ENCODE measurements at places on chromosomes 1 and 21.
A peak's percentile ranks its signal among the peaks of the same experiment; 100 is the strongest.

DNA sequence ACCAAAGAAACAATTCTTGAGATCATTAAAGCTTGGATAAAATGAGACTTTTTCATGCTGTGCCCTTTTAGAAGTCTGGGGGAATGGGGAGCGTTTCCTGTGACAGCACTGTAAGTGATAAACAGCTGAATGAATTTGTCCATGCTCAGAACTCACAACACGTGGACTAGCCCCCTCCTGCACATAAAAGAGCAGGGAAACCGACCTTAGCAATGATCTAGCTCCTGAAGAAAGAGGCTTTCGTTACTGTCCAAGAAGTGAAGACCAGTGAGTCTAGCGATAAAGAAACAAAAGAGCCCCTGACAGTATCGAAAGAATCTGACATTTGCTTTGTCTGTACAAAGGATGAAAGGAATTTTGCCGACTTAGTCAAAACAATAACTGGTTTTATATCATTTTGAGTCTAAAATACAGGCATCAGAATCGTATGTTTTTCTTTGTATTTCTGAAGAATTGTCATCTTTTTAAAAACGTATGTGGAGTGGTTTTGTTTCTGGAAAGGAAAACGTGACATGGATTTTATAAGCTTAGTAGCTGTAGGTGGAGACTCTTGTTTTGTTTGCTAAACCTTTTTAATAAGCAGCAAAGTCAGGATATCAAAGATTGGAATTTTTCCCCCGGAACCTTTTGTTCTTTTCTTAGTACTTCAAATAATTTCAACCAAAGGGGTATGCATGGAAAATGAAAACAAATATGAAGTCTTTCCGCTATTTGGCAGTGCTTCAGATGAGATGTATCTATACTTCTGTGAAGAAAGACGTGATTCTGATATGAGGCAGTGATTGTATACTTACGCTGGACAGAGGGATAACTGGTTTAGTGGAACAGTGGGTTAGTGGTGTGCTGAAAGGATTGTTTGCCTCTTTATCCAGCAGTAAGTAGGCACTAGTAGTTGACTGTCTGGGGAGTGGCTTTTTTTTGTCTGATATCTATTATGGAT, 61.0 kb downstream of the MAST2 start:
- no peak for DNase-seq

- DNase-seq, result peak; percentile 31
Measured at GRCh38 chr1:160971618-160972056, 17.0 kb upstream of the ITLN2 start.

DNA sequence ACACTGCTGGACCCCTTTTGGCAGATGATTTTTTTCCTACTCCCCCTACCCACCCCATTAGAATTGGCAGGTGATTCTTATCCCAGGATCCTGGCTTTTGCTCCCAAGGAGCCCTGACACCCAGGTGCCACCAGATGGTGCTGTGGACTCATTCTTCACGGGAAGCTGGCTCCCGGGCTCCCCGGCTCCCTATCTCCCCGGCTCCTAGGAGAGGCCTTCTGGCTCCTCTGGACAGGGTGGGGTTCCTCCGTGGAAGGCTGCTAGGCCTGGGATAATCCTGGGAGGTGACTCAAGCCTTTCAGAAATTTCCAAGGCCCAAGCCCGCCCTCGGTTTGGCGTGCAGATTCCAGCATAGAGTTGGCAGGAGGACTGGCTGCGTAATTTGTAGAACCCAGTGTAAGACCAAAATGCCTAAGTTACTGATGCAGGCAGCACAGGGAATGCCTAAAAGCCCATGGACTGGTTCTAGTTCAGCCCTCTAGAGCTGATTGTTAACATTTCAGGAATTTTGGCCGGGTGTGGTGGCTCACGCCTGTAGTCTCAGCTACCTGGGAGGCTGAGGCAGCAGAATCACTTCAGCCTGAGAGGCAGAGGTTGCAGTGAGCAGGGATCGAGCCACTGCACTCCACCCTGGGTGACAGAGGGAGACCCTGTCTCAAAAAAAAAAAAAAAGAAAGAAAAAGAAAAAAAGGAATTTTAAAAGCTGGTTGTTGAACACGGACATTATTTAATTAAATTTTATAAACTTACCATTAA, 6.8 kb upstream of the BSDC1 start:
- DNase-seq, result peak; percentile 43

DNA sequence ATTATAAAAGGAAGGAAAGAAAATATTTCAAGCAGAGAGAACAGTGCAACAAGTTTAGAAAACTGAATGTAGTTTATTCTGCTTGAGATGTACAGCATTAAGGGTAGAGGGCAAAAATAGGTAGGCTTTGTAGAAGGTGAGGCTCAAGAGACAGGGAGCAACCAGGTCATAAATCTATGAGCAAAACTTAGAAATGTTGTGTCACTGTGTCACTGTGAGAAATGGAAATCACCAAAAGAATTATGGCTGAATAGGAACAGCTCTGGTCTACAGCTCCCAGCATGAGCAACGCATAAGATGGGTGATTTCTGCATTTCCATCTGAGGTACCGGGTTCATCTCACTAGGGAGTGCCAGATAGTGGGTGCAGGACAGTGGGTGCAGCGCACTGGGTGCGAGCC, 53.6 kb downstream of the TNFSF4 start:
- no peak for DNase-seq

DNA sequence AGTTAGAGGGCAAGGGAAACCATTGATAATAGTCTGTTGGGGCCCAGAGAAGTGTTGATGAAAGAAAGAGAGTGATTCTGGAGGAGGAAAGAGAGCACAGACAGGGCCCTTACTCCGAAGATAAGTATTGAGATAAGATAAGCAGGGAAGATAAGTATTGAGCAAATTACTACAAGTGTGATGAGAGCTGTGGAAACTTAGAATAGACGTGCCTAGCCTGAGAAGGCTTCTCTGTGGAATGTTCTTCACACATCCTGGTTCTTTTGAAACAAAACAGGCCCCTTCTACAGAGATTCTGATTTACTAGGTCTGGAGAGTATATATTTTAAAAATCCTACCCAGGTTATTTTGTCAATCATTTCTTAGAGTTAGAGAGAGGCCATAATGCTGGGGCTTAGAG, 26.4 kb downstream of the FNBP1L start:
- DNase-seq, result no peak

GRCh38 chr1:14578156-14578555, 20.3 kb upstream of the KAZN start:
- no peak for DNase-seq

DNA sequence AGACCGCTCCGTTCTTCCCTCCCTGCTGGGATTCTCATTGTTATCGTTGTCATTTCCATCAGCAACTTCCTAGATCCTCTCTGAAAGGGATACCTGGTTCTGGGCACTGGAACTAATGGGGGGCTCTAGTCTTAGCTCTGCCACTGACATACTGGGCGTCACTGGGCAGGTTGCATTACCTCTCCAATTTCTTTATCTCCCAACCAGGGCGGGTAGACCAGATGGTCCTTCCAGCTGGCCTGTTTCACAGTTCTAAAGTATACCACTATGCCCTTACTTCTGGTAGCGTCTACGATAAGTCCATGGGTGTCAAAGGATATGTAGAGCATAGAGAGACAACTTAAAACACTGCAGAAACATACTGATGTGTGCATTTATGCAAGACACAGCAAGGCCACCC, 1.4 kb downstream of the GPR37L1 start:
- no peak for DNase-seq

DNA sequence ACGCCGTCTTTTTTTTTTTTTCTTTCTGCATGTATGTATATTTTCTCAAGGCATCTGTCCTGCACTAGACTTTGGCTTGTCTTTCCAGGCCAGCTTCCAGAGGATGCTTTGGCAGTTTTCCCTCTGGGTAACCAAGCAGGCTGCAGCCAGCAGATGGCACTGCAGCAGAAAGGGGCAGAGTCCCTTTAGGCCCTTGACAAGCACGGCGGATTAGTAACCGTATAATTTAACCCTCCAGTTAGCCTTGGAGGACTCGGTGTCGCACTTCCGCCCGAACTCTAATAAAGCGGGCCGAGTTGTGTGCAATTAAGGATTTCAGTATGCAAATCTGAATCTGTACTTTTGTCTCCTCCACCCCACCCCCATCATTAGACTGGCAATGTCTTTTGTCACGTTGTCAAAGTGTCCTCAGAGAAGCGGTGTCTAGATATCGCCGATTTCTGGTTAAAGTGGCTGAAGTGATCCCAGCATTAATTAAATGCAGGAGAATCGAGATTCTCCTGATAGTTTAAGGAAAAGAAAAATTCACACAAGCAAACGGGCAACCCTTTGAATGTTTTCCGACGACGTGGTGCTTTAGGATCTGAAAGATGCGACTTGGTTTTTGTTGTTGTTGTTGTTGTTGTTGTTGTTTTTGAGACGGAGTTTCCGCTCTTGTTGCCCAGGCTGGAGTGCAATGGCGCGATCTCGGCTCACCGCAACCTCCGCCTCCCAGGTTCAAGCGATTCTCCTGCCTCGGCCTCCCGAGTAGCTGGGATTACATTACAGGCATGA, 1.1 kb upstream of the TMEM167B start:
- DNase-seq, result no peak

DNA sequence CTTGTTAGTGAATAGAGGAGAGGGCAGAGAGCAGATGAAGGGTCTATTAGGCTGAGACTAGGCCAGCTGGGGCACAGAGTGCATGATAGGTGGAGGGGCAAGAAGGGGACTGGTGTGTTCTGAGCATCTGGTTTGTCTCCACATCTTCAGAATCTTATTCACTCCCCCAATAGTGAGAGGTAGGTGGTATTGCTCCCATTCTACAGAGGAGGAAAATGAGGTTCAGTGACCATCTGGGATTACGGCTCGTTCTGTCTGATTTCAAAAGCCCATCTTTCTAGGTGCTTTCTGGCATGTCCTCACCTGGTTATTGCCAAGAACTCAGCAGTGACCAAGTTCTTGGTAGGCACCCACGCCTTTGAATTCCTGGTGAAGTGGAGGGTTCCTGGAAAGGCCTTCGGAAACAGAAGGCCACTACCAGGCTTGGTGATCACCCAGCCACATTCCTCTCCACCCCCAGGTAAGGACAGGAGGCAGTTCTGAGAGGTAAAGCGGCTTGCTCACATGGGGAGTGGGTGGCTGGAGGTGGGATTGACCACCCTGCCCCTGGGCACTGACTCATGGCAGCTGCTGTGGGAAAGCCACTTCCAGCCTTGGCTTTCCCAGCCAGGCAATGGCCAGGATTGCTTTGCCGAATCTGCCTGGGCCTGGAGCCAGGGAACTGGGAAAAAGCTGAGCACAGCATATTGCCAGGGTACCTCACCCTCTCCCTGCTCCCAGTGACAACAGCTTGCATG, 18.8 kb upstream of the CITED4 start:
- no peak for DNase-seq

- DNase-seq, result no peak
Measured at GRCh38 chr1:244675167-244675566, 22.2 kb downstream of the DESI2 start.

DNA sequence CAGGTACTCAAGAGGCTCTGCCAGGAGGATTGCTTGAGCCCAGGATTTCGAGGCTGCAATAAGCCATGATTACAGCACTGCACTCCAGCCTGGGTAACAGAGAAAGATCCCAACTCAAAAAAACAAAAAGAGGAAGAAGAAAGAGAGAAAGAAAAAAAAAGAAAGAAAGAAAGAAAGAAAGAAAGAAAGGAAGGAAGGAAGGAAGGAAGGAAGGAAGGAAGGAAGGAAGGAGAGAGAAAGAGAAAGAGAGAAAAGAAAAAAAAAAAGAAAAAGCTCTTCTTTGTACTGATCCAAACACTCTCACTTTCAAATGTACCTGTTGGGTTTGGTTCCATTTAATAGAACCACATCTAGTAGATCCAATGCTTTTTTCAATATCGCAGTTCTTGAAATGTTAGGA, 11.8 kb downstream of the BATF3 start:
- no peak for DNase-seq

DNA sequence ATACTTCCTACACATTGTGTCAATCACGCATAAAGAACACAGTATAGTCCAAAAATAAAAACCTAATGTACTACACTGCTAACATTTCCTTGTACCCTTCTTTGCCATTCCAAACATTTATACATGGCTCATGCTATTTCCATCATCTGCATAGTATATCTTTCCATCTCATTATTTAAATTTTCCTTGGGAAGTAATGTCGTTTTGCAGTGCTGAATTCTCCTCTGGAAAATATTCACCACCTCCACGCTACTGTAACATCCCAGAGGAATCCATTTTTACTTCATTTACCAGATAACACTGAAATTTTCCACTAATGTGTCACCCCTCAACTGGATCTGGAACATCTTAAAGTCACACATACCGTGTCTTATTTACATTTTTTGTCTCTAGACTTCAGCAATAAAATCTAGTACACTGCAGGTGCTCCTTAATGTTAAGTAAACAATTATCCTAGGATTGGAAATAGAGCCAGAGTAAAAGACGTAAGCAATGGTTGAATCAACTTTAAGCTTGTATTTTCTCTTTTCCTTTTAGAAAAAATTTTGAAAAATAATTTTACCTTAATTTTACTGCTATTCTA, 881.0 kb downstream of the AMY1C start:
- DNase-seq, result no peak

DNA sequence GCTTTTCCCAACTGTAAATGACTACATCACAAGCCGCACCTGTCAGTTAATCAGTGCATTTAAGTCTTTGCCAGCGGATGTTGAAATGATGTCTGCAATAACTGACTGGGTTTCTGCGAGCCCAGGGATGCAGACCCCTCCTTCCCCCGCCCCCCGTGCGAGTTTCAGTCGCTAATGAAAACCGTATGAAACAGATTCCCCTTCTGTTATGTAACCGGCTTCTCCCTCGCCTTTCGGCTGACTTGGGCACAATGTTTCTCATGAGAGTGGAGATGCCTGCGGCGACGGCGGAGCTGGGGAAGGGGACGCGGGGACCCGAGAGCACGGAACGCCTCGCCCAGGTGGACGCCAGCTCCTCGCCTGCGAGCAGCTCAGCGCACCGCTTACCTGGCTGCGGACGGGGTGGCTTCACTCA, 753 bp downstream of the KCNJ6 start:
- no peak for DNase-seq

GRCh38 chr1:30741239-30741894, 16.2 kb downstream of the LAPTM5 start:
- DNase-seq, result no peak

GRCh38 chr1:74523873-74524480, 11.6 kb upstream of the LRRC53 start:
- no peak for DNase-seq

- no peak for DNase-seq
Measured at GRCh38 chr1:185663332-185663731, 70.9 kb upstream of the HMCN1 start.

DNA sequence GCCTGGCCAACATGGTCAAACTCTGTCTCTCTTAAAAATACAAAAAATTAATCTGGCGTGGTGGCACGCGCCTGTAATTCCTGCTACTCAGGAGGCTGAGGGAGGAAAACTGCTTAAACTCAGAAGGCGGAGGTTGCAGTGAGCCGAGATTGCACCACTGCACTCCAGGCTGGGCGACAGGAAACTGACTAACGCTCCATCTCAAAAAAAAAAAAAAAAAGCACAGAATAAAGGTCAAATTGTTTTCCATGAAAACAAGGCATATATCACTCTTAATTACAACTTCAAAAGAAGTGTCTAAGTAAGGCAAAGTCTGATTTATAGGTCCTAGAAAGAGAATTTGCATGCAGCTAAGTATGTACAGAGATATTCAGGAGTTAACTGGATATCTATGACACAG, 25.6 kb downstream of the EYA3 start:
- DNase-seq, result no peak
